ENCODE measurements at places on chromosomes 2 and 18.

- DNase-seq, result no peak
Measured at GRCh38 chr2:177810906-177811305, 261.7 kb downstream of the PDE11A start.

- DNase-seq, result no peak
Measured at GRCh38 chr2:216066230-216066629, 15.4 kb downstream of the PECR start.

DNA sequence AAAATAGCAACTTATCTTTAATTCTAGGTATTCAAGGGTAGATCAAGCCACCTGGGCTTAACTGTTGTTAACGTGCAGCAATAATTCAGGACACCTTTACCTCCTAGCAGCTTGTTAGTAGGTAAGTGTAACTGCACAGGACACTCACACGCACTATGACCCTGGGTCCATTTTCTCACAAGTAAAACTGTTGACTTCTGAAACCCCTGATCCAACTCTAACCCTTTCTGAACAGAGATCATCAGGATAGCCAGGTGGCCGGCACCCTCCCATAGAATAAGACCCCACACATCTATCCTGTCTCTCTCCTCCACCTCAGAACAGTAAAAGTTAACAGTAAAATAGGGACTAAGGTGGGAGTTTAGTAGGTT is 610 bp downstream of the SPC25 start:
- peak; percentile 4 for DNase-seq

GRCh38 chr2:84652431-84652830 is 136.1 kb downstream of the DNAH6 start:
- DNase-seq, result no peak

GRCh38 chr18:57581301-57581934 is 5.1 kb downstream of the FECH start:
- DNase-seq, result no peak

DNA sequence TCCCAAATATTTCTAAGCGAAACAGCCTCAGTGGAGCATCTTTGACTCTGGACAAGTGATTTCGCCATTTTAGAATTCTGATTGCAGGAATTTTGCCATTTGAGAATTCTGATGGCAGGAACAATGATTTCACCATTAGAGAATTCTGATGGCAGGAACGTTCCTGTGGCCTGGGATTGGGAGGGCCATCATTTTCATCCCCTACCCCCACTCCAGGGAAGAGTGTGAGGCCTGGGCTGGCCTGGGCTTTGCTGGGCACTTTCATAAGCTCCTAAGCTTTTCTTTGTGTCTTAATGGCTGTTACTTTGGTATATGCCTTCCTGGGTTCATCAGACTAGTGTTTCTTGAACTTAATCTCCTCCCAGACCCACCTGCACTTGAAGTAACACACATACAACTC is 129.3 kb upstream of the EPAS1 start:
- DNase-seq, result no peak

GRCh38 chr18:24271381-24272228 is 126.0 kb downstream of the OSBPL1A start:
- DNase-seq, result peak; percentile 61

GRCh38 chr2:232888839-232889529 is 18.9 kb downstream of the SNORC start:
- no peak for DNase-seq

DNA sequence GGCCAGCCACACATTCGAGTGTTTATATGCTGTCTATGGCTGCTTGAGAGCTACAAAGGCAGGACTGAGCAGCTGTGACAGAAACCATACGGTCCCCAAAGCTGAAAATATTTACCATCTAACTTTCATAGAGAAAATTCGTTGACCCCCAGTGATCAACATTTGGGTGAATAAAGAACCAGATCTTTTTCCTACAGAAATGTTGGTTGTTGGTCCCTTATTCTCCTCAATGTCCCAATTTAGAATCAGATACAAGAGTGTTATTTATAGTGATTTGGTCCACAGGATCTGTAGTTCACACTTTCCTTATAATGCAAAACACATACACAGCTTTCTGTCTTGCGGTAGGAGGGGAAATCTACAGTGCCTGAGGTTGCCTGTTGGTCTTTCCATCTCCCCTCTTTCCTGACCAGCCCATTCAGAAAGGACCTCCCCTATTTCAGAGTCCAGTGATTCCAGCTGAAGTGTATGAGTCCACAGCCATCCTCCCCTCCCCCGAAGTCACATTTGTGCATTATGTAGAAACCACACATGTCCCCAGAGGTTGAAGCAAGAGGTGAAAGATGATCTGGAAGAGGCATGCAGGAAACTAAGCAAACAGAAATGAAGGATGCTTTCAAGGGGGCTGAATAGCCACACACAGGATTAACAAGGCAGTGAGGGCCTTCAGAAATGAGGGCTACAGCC is 61.9 kb downstream of the SPRED2 start:
- DNase-seq, result no peak

GRCh38 chr18:57961876-57962505 is 82.0 kb upstream of the NEDD4L start:
- DNase-seq, result no peak

DNA sequence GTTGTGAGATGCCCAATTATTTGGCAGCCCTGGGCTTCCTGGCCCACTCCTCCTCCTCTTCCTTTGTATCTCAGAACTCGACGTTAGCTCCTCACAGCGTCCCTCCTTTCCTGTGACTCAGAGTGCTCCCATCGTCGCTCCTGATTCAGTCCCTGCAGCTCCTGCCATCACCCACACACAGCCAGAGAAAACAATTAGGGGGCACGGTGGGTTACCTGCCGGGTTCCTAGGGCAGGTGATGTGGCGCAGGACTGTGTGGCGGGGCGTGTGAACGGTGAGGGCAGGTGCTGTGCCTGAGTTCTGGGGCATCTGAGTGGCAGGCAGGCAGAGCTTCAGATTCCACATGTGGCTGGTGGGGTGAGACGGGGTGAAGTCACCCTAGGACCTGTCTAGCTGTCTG is 42.6 kb downstream of the GLI2 start:
- no peak for DNase-seq

DNA sequence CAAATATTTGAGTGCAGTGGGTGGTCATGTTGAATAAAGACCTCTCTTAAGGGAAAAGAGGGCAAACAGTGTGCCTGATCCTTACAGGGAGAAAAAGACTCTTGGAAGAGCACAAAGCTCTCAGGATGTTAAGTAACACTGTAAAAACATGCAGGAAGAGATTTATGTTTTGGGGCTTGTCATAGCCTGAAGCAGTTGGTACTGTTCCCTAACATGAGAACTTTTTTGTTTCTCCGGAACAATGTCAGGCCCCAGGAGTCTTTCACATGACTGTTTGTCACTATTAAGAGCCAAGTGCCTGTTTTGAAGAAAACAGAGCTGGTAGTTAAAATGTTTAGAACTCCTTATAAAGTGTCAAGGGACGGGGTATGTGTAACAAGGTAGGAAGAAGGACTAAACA is 83.7 kb upstream of the B3GNT2 start:
- DNase-seq, result no peak

- DNase-seq, result no peak
Measured at GRCh38 chr2:163667064-163667887, 68.5 kb downstream of the FIGN start.

DNA sequence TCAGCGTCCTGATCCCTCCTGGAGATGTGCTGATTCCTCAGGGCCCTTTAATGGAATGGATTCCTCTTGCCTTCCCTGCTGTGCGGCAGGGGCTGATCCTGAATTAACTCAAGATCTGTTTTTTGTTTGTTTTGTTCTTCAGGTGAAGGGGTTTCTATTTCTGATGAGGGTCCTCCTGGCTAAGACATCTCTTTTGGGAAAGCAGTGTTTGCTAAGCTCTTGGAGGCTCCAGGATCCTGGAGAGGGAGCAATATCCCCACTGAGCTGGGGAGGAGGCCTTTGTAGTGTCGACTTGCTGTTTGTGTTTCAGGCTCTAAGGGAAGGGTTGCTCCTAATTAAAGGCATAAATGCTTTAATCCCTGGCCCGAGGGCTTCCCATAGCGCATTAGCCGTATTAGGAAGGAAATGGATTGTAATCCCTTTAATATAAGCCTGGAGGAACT is 65.3 kb upstream of the FOXI3 start:
- DNase-seq, result no peak

- DNase-seq, result no peak
Measured at GRCh38 chr2:17960925-17961324, 82.5 kb downstream of the KCNS3 start.

GRCh38 chr18:43563780-43564179 is 286.5 kb upstream of the SYT4 start:
- DNase-seq, result no peak

DNA sequence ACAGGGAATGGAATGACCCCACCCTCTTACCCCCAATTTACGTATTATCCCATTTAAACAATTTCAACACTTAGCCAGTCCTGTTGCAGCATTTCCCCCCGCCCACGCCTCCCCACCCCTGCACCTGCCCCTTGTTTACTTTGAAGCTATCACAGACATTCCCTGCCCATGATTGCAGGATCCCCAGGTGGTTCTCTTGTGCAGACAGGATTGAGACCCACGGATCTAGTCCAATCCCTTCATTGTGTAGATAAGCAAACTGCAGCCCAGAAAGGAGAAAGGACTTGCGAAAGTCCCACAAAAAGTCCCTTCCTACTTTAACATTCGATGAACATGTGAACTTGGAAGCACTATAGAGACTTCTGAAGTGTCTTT is 38.9 kb downstream of the TMEM17 start:
- no peak for DNase-seq

DNA sequence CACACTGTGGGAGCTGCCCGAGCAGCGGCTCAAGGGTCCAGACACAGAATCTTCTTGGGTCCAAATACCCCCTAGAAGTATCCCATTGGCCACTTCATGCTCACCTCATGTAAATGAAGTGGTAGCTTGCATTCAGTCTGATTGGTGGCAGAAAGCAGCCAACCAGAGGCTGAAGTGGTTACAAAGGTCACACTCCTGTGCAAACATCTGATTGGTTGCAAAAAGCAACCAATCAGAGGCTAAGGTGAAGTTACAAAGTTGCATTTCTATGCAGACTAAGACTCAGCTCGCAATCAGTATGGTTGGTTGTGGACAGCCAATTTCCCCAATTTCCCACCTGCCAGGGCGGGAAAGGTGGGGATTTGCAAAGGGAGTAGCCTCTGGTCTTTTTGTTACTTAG is 94.3 kb downstream of the DGKD start:
- no peak for DNase-seq

GRCh38 chr2:11767779-11768178 is 21.3 kb downstream of the LPIN1 start:
- DNase-seq, result no peak

DNA sequence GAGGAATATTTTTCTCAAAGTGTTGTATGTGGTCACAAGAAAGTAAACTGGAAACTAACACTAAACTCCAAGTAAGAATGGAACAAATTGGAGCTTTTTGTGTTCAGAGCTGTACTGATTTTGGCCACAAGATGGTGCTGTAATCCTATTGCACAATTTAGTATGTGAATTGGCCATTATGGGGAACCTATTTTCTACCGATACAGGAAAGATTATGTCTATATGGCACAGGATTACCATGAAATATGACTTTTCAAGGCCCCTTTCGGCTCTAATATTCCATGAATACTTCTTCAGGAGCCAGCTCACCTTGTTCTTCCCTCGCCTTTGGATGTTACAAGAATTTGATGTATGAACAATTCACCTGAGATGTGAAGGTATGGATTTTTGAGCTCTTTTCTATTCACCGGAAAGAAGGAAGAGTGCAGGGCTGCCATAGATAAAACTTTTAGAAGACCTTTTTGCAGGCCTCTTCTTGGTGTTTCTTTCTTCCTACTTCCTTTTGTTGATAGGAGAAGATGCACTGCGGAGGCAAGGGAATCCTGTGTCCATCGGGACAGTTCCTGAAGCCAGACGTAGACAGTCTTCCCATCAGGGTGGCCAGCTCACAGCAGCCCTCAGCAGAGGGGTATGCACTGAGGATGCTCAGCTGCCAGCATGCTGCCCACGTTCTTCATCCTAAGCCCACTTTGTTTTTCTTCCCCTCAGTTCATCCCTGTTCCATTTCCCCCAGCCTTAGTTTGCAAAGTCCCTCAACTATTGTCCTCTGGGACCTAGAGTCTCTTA is 13.3 kb downstream of the MRPL44 start:
- peak; percentile 65 for DNase-seq

DNA sequence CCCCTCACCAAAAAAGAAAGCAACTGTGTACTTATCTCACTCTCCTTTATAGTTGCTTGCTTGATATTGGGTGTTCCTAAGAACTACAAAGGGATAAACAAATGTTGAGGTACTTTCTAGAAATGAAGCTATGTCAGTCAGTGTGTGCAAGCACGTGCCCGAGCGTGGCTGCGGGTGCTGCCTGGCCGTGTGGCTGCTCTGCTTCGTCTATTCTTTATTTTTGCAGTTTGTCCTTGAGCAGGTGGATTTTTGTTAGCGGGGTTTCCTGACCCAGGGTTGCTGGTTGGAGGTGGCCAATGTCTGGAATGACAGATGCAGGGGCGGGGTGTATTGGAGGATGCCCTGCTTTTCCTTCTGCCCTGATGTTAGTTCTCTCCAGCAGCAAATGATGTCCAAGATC is 62.6 kb downstream of the ACOXL start:
- no peak for DNase-seq

DNA sequence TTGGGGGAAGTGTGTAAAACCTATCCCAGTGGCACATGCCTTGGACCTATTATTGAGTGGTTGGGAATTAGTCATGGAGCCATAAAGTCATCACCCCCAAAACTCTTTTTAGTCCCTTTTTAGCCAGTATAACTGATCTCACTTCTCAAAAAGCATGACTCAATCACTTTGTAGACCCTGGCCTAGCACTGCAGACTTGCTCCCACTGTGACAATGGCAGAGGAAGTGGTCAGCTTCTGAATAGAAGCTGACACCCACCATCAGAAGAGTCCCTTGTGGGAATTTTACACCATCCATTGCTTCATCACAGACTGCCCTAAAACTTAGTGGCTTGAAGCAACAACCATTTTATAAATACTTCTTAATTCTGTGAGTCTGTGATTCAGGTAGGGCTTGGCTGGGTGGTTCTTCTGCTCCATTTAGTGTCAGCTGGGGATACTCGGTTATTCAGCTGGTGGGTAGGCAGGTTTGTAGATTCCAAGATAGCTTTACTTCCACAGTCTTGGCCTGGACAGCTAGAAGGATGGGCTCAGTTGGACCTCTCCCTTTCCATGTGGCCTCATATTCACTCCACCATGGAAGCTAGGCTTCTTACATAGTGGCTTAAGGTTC is 10.8 kb upstream of the ITGA6 start:
- DNase-seq, result no peak

- DNase-seq, result no peak
Measured at GRCh38 chr2:233799087-233799665, 21.0 kb downstream of the MROH2A start.

DNA sequence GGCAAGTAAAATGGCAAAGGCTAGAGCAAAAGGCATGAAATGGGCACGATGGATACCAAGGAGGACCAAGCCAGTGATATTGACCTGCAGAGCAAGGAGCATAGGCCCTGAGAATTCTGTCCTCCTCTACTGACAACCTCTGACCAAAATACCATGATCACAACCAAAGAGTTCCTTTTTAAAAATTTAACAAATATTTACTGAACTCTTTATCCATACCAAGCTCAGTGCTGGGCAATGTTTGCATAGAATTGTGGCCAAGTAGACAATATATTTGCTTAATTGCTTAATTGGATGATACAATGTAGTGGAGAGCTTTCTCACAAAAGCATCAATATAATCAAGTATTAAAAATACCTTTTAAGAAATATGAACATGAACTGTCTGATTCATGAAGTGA is 265.7 kb downstream of the ICOS start:
- no peak for DNase-seq

GRCh38 chr18:10070561-10071000 is 156.8 kb downstream of the VAPA start:
- no peak for DNase-seq

GRCh38 chr2:118763797-118764196 is 83.7 kb downstream of the EN1 start:
- no peak for DNase-seq

- no peak for DNase-seq
Measured at GRCh38 chr2:220240641-220241040, 613.2 kb downstream of the SLC4A3 start.
